Activated CD4-positive, alpha-beta T cell treated with anti-CD3 and anti-CD28 coated beads for 4 hours (primary cell): ENCODE measurements at places on chromosomes 6 and 20.

- DNase-seq, result no peak
These were observed 621.5 kb upstream of the BTBD3 start for GRCh38 chr20:11296221-11296620.

DNA sequence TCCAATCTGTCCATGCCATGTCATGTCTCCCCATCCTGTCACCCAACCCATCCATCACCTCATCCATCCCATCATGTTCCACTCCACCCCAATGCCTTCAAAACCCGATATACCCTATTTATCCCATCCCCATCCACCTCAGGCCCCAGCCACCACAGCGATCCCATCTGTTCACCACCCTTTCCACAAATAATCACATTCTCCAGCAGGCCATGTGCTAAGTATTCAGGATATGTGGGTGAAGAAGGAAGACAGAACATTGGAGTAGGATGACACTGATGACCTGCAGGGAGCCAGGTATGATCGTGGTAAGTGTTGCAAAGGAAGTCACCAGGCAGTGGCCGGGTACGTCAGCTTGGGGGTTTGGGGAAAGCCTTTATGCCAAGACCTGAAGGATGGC lies 48.8 kb downstream of the NPEPL1 start:
- no peak for DNase-seq

- DNase-seq, result no peak
These were observed 133.3 kb upstream of the ARMC2 start for GRCh38 chr6:108714766-108715414.

DNA sequence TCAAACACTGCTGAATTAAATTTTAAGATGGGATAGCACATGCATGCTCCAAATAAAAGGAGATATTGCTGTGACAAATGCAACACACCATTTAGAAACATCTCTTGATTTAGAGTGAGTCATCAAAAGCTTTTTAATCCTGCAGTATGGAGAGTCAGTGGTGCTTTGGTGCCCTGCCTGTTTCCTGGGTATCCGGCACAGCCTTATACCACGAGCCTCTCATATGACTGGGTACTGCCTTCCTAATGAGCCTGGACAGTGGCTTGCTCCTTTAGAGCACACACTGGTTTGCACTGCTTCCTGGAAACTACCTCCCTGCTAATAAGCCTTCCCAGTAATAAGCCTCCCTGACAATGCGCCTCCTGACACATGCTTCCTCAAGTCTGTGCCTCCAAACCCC lies 65.3 kb upstream of the KCNK16 start:
- no peak for DNase-seq

- DNase-seq, result no peak
These were observed 92.1 kb upstream of the FAM184A start for GRCh38 chr6:119170447-119171087.

GRCh38 chr20:8616792-8617191 lies 452.1 kb upstream of the PLCB4 start:
- DNase-seq, result no peak

DNA sequence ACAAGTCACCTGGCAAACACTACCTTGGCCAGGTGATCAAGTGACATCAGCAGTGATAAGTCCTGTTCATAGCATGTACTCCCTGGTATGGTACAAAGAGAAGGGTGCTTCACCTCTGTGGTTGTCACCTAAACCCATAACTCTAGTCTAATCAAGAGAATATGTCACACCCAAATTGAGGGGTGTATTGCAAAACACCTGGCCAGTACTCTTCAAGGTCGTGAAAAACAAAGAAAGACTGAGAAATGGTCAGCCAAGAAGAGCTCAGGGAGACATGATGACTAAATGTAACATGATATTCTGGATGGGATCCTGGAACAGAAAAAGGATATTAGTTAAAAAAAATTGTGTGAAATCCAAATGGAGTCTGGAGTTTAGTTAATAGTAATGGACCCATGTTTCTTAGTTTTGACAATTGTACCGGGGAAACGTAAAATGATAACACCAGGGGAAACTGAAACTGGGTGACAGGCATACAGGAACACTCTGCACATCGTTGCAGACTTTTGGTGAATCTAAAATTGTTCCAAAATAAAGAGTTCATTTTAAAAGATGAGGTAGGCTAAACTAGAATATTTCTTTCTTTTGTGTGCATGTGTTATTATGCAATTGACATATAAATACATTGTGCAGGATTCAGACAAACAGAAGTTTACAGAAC lies 262.0 kb downstream of the CDC5L start:
- no peak for DNase-seq

DNA sequence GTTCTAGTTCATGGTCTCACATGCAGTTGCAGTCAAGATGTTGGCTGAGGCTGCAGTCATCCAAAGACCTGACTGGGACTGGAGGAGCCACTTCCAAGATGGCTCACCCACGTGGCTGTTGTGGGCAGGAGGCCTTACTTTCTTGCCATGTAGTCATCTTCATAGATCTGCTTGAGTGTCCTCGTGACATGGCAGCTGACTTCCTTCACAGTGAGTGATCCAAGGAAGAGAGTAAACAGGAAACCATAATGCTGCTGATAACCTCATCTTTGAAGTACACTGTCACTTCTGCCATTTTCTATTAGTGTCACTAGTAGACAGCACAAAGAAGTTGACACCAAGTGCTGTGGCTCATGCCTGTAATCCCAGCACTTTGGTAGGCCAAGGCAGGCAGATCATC lies 40.1 kb upstream of the AKIRIN2 start:
- peak; percentile 5 for DNase-seq

GRCh38 chr6:85602100-85602499 lies 8.4 kb upstream of the SNX14 start:
- no peak for DNase-seq

DNA sequence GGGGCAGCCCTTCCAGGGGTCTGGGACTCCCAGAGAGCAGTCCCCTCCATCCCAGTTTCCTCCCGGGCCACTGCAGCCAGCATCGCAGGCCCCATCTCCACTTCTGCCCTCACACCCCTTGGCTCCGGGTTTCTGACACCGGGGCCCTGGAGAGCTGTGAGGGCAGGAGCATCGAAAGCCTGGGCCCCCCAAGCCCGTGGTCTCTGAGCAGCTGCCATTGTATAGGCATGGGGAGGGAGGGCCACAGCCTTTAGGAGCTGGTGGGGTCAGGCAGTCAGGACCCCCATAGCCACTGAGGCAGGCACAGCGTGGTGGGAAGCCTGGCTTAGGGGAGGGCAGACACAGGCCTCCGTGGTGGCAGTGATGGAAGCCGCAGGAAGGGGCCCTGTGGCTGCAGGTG lies 9.7 kb upstream of the GPSM3 start:
- DNase-seq, result no peak

- no peak for DNase-seq
These were observed 6.2 kb downstream of the SS18L1 start for GRCh38 chr20:62149532-62150309.

DNA sequence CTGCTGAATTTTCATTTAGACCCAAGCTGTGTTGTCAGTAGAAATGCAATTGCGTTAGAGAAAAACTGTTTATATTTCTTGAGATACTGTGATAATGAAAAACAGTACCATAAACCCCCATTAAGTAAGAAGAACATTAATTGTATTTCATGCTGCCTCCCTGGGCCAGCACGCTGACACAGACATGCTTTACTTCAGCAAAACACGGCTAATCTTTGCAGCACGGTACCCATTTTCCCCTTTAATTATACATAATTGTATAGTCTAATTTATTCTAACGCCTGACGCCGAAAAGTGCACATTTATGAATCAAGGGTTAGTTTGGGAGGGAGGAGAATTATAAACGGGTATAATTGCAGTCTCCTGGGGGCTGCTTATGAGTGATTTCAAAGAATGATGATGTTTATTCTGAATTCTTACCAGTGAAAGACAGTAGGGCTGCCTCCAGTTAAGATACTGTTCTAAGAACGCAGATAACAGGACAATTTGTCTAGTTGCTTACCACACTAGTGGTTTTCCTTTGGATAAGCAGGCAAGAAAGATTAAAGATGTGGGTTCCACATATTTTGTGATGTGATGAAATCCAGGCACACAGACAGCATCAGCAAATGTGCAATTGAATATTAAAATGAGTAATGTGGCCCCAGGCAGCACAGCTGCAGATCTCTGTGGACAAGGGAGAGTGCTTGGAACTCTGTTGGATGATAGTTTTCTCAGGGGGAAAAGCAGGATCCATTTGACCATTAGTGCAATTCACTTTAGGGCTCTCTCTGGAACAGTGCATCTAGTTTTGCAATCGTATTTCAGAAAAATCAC lies 4.7 kb upstream of the SULF2 start:
- no peak for DNase-seq

DNA sequence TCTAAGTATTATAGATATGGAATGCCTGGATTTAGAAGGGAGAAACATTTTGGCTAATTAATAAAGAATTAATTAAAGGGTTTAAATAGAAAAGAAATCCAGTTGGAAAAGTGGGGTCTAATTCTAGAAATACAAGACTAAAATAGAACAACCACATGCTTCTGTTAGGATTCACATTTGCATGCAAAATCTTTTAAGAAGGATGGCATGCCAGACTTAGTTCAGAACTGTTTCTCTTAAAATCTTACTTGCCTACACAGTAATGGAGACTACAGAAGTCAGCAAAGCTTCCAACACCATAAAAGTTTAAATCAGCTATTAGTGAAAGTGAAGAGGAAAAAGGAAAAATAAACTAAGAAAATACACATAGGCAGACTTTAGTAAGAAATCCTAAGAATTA lies 32.7 kb upstream of the KATNA1 start:
- DNase-seq, result no peak

- DNase-seq, result no peak
These were observed 667 bp downstream of the CAP2 start for GRCh38 chr6:17393892-17394631.

DNA sequence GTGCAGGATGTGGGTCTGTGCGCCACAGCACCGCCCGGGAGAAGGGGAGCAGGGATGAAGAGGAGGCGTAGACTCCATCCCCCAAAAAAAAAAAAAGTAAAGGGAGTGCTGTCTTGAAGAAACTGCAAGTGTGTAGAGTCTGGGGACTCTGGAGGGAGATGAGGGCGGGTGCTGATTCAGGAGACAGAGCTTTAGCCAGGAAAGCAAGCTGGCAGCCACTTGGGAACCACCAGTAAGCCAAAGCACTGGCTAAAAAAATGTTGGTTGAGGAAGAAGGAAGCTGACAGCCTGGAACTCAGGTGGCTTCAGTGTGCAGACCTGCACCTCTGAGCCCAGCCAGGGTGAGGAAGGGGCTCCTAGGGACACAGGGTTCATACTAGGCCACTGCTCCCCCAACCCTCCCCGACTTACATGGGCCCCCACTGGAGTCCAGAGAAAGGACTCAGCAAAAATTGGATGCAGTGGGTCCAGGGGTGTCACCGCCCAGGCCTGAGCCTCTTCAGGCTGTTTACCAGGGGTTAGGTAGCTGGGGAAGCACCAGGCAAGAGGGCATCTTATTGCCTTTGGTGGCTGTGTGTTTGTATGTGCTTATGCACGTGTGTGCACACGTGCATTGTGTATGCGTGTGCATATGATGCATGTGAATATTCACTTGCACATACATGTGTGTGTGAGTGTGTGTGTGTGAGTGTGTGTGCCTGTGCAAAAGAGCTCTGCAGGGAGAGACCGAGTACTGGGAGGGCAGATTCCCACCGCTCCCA lies 153.5 kb upstream of the MLN start:
- DNase-seq, result no peak

- no peak for DNase-seq
These were observed 12.7 kb upstream of the APMAP start for GRCh38 chr20:25005220-25005619.

DNA sequence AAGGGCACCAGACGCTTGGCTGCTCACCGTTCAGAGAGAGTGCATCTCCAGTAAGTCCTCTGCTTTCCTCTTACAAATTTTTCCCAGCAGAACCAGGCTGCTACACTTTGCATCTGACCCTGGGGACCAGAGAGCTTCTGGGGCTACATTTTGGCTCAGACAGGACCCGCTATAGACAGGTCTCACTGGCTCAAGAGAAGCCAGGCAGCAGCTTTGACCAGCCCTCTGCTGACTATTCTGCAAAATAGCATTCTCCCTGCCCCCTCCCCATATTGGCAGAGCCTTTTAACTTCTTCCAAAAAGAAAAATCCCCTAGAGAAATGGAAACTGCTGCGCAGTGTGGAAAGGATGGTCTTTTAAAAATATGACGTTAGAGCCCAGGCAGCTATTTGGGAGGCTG lies 37.2 kb downstream of the CPXM1 start:
- DNase-seq, result no peak

GRCh38 chr20:9616833-9617461 lies 102.6 kb downstream of the LAMP5 start:
- DNase-seq, result peak; percentile 22

- DNase-seq, result no peak
These were observed 82.2 kb downstream of the TRERF1 start for GRCh38 chr6:42369568-42369967.

GRCh38 chr6:45498591-45498990 lies 120.9 kb upstream of the SUPT3H start:
- DNase-seq, result no peak

- DNase-seq, result no peak
These were observed 266.3 kb upstream of the ECI2 start for GRCh38 chr6:4401408-4402368.

GRCh38 chr6:41186031-41186562 lies 14.9 kb downstream of the TREML2 start:
- DNase-seq, result no peak

DNA sequence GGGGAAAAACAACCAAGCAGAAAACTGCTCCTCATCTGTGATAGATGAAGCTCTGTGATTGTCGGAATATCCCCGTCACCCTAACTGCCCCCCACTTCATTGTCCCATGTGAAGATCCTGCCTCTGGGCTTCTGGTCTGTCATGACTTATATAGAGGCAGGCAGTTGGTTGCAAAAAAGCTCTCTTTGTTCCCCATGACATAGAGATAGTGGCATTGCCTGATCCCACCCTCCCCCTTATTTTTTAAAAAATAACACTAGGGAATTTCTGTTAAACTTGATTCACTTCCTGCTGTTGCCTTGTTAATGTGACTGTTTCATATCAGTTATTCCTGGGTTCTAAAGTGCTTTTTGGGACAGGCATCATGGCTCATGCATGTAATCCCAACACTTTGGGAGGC lies 203.1 kb downstream of the JARID2 start:
- no peak for DNase-seq

DNA sequence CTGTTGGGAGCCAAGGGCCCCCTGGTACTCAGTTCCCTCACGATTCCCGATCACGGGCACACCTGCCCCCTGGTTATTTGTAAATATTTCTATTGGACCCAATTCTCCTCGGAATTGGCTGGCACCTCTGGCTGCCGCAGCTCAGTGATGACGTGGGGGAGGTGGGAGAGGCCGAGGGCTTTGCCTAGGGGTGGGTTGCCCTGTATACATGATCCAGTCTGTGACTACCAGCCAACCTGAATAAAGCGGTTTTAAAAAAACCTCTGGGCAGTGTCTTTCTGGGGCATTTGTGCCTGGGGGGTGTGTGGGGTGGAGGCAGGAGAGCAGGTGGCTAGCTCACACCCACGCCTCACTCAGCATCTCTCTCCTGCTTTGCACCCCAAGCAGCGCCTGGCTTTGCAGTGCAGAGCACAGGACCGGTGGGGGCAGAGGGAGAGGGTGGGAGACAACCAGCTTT lies 42.2 kb downstream of the VSTM2L start:
- no peak for DNase-seq

GRCh38 chr6:32973144-32974015 lies 5.0 kb downstream of the BRD2 start:
- peak; percentile 52 for DNase-seq
